ENCODE measurements at places on chromosomes 13 and 19.

GRCh38 chr19:11539495-11540365 lies 1.1 kb downstream of the CNN1 start:
- peak overlapping the region; percentile 43 for H3K4me3 ChIP-seq
- H3K36me3 ChIP-seq, result no peaks in the 10 kb centered on the region
- H3K27me3 ChIP-seq, result no peaks in the 10 kb centered on the region
- DNase-seq, result no peak
- peak overlapping the region; percentile 94 for H3K27ac ChIP-seq
- peaks cover 39% of the 10 kb centered on the region for H3K4me1 ChIP-seq

GRCh38 chr19:46984077-46985010 lies 35.3 kb upstream of the NPAS1 start:
- no peaks in the 10 kb centered on the region for H3K27me3 ChIP-seq
- peak overlapping the region; percentile 42 for H3K27ac ChIP-seq
- H3K4me1 ChIP-seq, result peaks cover 44% of the 10 kb centered on the region
- H3K36me3 ChIP-seq, result no peaks in the 10 kb centered on the region
- no peak overlapping the region for H3K4me3 ChIP-seq
- no peak for DNase-seq

GRCh38 chr13:97214921-97215320 lies 7.2 kb upstream of the MBNL2 start:
- no peak overlapping the region for H3K27ac ChIP-seq
- no peaks in the 10 kb centered on the region for H3K27me3 ChIP-seq
- no peaks in the 10 kb centered on the region for H3K4me1 ChIP-seq
- no peak for DNase-seq

GRCh38 chr19:33206261-33207039 lies 12.3 kb downstream of the LRP3 start:
- no peaks in the 10 kb centered on the region for H3K27me3 ChIP-seq
- no peaks in the 10 kb centered on the region for H3K36me3 ChIP-seq
- H3K4me1 ChIP-seq, result no peaks in the 10 kb centered on the region
- DNase-seq, result no peak

- H3K4me1 ChIP-seq, result peaks cover 6% of the 10 kb centered on the region
- no peak for DNase-seq
- H3K27me3 ChIP-seq, result no peaks in the 10 kb centered on the region
- H3K4me3 ChIP-seq, result no peak overlapping the region
Measured at GRCh38 chr13:112177450-112178288, 110.7 kb downstream of the SOX1 start.
